ENCODE measurements at places on chromosomes 11 and 22.

DNA sequence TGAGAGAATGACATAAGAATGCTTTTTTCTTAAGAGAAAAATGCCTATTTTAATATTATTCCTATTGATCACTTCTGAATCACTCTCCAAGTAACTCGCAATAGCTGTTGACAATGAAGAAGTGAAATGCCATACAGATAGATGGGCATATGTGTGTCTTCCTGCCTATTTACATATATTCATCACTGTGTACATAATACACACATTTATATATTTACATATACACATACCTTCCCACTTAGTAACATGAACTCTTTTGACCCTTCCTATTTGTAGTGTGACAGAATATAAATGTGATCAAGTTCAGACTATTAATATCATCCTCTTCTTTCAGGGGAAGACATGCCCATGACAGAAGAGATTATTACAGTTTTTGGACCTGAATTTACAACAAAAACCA is 756.7 kb downstream of the DLG2 start:
- DNase-seq, result no peak

GRCh38 chr11:94924612-94925011 is 48.7 kb downstream of the CWC15 start:
- DNase-seq, result no peak

GRCh38 chr11:94023856-94024255 is 2.7 kb downstream of the HEPHL1 start:
- no peak for DNase-seq

GRCh38 chr11:44904261-44905020 is 46.2 kb downstream of the TP53I11 start:
- no peak for DNase-seq

- DNase-seq, result no peak
Observed at GRCh38 chr11:83706566-83706965, 420.4 kb upstream of the CCDC90B start.

- DNase-seq, result no peak
Observed at GRCh38 chr11:86790867-86791849, 9.2 kb upstream of the PRSS23 start.

DNA sequence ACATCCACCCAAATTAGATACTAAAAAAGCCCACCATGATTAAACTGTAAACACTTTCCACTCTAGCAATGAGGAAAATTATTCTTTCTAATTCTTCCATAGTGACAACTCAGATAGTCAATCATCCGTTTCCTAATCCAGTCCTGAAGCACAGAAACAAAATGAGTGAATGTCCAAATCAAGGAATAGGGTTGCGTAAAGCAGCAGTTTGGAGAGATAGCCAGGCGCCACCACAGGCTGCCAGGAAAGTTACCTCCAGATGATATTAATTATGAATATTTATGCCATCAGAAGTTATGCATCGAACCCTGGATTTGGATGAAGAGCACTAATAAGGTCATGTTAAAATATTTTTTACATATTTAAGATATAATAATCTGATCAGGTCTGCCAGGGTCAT is 63.2 kb downstream of the ETS1 start:
- no peak for DNase-seq

- peak; percentile 74 for DNase-seq
Observed at GRCh38 chr11:6576471-6577373, 26.7 kb downstream of the RRP8 start.

GRCh38 chr22:46220921-46221320 is 29.2 kb downstream of the CDPF1 start:
- no peak for DNase-seq

- DNase-seq, result peak; percentile 19
Observed at GRCh38 chr11:12329169-12329568, 48.2 kb upstream of the PARVA start.

GRCh38 chr11:14054116-14055107 is 91.9 kb downstream of the SPON1 start:
- DNase-seq, result no peak

DNA sequence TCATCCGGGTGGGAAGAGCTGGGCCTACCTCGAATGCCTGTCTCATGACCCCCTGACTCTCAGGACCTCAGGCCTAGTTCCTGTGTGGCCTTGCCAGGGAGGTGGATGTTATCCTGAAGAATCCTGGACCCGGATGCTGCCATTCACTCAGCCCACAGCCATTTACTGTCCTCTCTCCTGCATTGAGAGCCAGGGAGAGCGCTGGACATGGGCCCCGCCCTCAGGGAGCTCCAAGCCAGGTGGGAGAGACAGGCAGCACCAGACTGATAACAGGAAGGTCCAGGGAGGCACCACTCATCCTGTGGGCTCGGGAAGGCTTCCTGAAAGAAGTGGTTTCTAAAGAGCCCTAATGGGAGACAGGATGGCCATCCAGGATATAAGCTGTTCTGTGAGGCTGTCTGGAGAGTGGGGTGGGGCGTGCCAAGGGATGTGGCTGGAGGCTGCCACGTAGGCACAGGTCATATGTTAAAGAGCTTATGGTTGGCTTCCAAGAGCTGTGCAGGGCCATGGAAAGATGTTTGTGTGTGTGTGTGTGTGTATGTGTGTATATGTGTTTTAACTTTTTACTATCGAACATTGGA is 8.6 kb downstream of the SERPINH1 start:
- no peak for DNase-seq

GRCh38 chr11:76256448-76256847 is 50.1 kb upstream of the WNT11 start:
- no peak for DNase-seq

Data from C1 segment of cervical spinal cord (tissue), 14 donors.